ENCODE measurements at places on chromosomes 3 and 15. TPM values are rescaled to one million over a fixed set of nuclear protein-coding genes. Genes with fewer than 3 reads are reported as not detected.
A peak's percentile ranks its signal among the peaks of the same experiment; 100 is the strongest.

Gene MOBP
- not detected for total RNA-seq

DNA sequence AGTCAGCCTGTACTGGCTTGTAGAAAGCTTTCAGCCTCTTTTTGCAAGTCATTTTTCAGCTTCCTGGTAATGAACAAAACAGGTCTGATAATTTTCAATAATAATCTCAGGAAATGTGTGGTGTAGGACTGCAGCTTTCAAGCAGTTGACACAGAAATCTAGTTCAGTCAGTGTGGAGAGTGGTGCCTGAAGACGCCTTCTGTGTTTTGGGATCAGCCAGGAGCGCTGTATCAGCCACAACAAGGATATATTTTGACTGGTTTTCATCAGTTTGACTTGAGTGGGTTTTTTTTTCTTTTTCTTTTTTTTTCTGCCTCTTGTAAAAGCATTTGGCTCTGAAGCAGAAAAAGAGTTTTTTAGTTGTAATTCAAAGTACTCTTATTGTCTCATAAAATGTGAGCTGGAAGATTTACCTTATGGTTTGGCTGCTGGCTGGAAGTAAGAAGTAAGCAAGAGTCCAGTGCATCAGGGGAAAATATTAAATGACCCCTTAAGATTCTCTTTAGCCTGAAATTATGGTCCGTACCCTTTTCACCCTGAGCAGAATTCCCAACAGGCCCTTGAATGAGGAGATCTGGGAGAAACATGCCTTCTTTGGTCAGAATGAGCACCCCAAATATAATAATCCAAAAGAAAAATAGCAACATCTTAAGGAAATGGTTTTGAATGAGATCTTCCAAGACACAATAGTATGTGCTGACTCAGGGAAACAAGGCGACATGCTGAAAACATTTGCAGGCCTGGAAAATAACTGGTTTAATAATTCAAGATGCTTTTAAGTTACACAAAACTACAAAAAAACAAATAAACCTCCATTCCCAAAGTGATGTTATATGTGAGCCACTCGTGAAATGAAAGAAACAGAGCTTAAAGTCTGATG is 332.7 kb upstream of the ADAMTS9 start:
- no peak for DNase-seq

DNA sequence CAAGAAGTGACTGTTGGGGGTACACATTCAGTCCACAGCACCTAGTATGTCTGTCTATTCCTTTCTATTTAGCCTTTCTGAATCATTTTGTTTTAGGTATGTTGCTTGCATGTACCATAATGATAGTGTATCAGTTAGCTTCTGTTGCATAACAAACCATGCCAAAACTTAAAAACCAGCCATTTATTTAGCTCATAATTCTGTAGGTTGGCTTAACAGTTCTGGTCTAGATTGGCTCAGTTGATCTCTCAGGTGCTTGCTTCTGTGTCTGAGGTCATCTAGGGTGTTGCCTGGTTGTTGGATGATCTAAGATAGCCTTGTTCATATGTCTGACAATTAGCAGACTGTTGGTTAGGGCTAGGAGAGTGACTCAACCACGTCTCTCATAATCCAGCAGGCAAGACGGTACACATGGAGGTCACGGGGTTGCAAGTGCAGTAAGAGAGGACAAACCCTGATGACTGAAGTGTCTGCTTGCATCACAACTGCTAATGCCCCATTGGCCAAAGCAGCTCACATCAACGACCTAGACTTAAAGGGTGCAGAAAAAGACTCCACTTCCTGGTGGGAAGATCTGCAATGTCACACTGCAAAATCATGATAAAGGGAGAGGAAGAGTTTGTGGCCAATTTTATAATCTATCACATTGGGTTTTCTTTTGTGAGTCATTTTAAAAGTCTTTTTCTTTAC is 6.8 kb upstream of the PDCD6IP start:
- DNase-seq: no peak

DNA sequence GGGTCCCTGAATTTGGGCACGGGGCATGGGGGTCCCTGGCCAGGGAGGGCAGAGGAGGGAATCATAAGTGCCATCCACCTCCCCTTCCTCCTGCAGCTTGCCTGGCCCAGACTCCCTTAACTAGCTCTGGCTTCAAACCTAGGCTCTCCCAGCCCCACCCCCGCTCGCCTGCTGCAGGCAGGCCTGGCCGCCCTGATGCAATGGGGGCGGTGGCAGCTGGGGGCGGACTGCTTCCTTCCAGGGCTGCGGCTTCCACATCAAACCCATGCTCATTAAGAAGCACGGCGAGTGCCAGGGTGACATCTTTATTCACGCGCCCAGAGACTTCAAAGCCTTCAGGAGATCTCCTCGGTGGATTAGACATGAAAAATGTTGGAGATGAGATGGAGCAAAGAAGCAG is 123.1 kb downstream of the TPRA1 start:
- no peak for DNase-seq

- peak; percentile 74 for DNase-seq
These were observed at the start of gene CELSR3 for GRCh38 chr3:48662753-48663488. CELSR3 (minus strand) TSS chr3:48662886; CDS start chr3:48662634, 252 bp downstream.

GRCh38 chr3:108455212-108455705 is 55.1 kb downstream of the MYH15 start:
- DNase-seq: no peak

- no peak for DNase-seq
These were observed 103.7 kb downstream of the CADPS start for GRCh38 chr3:62771331-62772072.

GRCh38 chr3:50971487-50971924 is 296.8 kb downstream of the DOCK3 start:
- no peak for DNase-seq

- DNase-seq: no peak
These were observed 55.9 kb downstream of the IFT80 start for GRCh38 chr3:160343132-160343531.

DNA sequence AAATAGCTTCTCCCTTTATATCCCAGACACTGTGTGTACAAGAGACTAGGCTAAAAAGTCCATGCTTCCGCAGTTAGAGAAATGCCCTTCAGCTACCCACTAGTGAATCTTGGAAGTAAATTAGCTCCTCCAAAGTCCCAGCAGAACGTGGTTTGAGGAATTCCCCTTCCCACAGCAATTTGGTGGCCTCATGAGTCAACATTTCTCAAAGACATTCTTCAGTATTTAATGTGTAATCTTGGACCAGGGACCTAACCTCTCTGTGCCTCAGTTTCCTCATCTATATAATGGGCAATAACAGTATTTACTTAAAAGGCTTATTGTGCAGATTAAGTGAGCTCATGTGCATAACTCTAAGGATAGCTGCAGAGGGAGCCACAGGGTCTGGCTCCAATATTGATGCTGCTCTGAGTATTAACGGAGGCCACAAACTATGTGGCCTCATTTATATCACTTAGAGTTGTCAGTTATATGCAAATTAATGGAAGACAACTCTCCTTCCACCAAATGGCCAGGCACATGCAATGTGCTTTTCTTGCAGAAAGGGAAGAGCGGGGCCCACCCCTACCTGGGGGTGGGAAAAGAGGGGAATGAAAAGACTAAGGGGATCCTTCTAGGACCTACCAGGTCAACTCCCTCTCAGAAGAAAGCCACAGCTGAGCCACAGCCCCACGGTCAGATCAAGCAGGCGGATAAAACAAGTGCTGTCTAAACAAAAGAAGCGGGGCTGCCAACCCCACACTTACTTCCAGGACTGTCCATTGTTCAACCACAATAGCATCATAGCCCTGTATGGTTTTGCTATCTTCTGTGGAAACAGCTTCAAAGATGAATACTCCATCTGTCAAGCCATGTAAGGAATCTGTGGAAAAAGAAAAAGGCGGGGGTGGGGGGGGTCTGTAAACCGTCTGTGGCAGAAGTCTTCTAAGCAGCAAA is 92.4 kb downstream of the OXNAD1 start:
- no peak for DNase-seq

DNA sequence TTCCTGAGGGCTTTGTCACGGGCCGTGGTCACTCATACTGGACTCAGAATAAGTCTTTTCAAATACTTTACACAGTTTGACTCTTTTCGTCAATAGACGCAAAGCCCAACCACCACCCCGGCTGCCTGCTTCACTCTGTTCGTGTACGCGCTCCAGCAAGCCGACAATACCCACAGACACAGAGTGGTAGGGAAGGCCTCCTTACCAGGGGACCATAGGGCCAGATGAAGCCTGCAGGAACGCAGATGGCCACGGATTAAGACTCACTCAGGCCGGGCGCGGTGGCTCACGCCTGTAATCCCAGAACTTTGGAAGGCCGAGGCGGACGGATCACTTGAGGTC is 29.7 kb downstream of the EFCAB12 start:
- DNase-seq: no peak

DNA sequence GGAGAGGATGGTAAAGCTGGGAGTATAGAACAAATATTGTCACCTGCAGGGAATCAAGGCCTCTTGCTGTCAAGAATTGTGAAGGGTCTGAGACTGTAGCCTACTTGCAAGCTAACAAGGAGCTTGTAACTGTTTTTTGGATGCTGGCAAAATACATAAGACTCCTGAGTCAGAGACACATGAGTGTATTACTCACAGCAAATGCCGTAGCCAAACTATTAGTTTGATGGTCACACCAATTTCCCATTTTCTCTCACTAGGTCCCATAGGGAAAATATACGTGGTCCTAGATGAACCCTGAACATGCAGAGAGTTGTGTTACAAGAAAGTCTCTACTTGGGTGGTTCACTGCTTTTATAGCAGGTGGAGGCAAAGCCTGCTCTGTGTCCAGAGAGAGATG is 44.7 kb upstream of the LIPC start:
- no peak for DNase-seq
